Epithelial cell of prostate (primary cell): ENCODE measurements at places on chromosomes 5 and 9.

- no peak for DNase-seq
Measured at GRCh38 chr9:131422241-131422792, 28.4 kb downstream of the PRRC2B start.

GRCh38 chr5:9932770-9933169, 302.6 kb upstream of the TAS2R1 start:
- no peak for DNase-seq

DNA sequence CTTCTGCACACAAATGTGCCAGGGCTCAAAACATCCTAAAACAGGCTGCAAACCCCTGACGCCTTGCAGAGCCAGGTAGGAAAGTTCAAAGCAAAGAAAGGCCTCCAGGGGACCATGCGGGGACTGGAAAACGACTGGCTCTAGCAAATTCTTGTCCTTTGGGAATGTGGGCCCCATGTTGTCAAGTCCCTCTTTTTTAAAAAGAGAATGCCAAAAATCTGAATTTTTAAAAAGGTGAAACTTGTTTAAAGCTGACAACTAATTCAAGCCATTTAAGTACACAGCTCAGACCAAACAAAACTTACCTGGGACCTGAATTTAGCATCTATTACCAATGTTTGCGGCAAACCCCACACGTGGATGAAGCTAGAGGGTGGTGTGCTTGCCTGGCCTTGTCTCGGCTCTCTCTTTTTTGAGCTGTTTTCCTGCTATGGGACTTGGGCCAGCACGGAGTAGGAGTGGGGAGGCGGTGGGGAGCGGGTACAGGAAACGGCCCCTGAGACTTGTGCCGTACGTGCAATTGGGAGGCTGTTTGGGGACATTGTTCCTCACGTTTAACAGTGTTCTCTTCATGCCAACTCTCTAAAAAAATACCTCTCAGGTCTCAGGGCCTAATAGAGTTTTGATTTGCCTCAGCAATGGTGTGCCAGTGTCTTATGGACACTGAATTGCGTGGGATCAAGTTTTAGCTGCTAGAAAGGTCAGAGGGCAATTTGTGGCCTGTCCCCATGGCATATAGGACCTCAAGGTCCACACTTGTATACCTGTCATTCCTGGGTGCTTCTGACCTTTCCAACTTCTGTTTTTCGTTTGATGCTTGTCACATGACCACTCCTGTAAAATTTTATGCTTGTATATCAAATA, 15.1 kb upstream of the PHF19 start:
- no peak for DNase-seq

DNA sequence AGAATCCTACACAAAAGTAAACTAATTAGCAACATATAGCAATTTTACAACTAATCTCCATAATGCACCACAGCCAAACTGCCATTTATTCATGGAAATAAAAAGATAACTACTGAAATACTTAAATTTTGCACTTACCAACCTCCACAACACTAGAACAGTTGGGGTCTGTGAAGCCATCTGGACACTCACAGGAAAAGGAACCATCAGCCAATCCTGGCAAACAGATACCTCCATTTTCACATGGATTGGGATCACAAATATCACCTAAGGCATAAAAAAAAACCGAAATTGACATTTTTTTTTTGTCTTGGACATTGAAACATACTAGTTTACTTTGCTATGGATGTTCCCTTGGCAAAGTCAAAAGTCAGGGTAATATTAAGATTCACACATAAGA, 130.7 kb downstream of the EDIL3 start:
- no peak for DNase-seq

GRCh38 chr5:119286511-119287488, 69.0 kb upstream of the TNFAIP8 start:
- no peak for DNase-seq

DNA sequence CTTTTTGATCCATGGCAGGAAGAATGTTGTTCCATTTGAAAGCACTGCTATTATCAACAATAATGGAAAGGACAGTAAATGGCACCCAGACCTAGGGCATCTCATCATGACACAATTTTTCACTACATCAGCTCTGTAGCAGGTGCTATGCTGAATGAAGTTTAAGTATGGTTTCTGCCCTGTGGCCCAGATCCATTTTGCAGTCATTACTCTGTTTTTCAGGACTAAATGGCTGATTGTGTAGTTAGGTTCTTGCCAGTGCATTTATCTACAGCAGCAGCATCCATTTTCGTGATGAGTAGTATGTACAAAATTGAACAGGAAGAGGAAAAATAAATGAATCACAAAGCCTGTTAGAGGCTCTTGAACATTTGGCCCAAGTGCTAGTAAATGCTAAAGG, 270.5 kb upstream of the CD180 start:
- DNase-seq, result no peak

DNA sequence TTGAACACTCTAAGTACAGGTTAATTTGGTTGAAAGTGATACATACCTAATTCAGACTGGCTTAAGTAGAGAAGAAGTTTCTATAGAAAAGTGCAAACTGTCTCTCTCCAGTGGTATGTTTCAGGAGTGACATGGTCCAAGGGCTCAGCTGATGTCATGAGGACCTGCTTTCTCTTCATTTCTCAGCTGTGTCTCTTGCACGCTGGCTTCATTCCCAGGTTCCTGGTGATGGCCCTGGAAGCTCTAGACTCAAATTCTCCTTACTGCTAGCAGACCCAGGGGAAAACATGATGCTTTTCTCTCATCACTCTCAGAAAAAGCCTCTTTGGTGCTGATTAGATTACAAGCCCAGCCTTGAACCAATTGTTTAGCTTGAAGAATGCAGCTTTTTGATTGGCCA, 211.9 kb upstream of the CLINT1 start:
- DNase-seq, result no peak

- DNase-seq, result no peak
Measured at GRCh38 chr5:85849411-85849810, 768.3 kb upstream of the COX7C start.

DNA sequence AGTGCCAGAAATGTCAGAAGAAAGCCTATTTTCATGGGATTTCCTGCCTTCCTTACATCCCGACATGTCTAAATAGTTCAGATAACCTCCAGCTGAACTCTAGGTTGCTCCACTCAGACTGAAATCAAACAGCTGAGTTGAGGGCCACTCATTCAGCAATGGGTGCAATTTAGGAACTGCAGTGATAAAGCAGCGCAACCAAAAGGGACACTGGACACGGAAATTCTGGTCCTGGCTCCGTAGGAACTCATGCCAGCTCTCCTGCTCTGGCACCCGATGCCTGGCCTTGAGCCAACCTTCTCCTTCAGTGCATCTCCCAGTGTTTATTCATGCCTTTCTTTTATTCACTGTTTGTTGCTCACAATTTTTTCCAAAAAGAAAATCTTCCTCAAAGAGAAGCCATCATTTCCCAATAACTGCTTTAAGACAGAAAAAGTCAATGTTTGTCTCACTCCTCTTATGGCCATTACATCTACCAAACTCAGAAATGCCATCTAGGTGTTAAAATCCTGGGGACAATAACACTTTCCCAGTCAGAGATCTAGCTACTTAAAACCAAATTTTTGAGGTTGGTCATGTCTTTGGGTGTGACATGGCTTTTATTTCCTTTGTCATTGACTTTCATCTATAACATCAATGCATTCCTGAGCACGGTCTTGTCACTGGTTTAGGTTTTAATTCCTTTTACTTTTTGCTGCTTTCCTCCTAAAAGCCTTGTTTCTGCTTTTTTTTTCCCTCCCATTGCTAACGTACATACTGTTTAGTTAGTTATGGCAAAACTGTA, 126.9 kb downstream of the PDE4D start:
- DNase-seq, result no peak

GRCh38 chr5:116292321-116292720, 207.5 kb downstream of the COMMD10 start:
- no peak for DNase-seq
